NCI-H2081 (cell line): ENCODE measurements at places on chromosomes 2 and 18.

- DNase-seq: peak; percentile 14
Measured at GRCh38 chr2:224847961-224848850, 132.0 kb upstream of the CCDC195 start.

- no peak for DNase-seq
Measured at GRCh38 chr2:46651363-46652099, 172.2 kb downstream of the TMEM247 start.

- DNase-seq: no peak
Measured at GRCh38 chr2:1748741-1749488, 4.6 kb upstream of the PXDN start.

- DNase-seq: peak; percentile 20
Measured at GRCh38 chr2:85811180-85812093, 57.6 kb downstream of the ATOH8 start.

DNA sequence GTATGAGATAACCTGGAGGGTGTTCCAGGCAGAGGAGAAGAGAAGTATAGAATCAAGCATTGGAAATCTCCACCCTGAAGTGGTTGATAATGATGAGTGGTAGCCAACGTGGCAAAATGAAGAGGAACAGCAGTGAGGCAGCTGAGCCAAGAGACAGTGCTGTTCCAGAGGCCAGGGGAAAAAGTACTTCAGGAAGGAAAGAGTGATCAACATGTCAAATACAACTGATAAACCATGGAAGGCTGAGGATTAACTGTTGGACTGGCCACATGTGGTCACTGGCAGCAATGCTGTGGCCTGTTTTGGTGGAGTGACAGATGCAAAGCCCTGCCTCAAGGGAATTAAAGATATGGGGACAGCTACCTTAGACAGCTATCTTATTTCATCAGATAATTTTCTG, 51.9 kb upstream of the RMP24 start:
- no peak for DNase-seq

- no peak for DNase-seq
Measured at GRCh38 chr2:54609241-54609640, 114.2 kb upstream of the EML6 start.

DNA sequence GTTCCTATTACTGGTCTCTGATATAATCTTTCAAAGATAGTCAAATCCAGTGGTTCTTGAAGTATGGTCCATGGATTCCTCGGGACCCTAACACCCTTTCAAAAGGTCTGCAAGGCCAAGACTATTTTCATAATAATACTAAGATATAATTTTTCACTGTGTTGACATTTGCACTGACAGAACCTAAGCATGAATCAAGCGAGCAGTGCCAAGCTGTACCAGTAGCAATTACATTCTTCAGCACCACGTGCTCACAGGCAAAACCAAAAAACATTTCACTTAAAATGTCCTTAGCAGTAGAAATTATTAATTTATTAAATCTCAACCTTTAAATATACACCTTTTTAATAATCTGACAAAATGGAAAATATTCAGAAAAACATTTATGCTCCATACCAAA, 59.1 kb downstream of the EIF2AK3 start:
- DNase-seq: no peak
